ENCODE measurements at places on chromosomes 5 and 9. TPM values are rescaled to one million over a fixed set of nuclear protein-coding genes. Genes with fewer than 3 reads are reported as not detected.

GOLPH3 gene
- total RNA-seq, result 110 TPM

CD180 gene
- total RNA-seq, result not detected

PCBD2 gene
- 9.0 TPM for total RNA-seq

PLCXD3 gene
- under 0.01 TPM for total RNA-seq

GABRP gene
- 0.35 TPM for total RNA-seq

SLC25A2 gene
- total RNA-seq, result 1.0 TPM

GRCh38 chr5:18000744-18001143 is 366.5 kb downstream of the TAF11L14 start:
- no peak for DNase-seq

DNA sequence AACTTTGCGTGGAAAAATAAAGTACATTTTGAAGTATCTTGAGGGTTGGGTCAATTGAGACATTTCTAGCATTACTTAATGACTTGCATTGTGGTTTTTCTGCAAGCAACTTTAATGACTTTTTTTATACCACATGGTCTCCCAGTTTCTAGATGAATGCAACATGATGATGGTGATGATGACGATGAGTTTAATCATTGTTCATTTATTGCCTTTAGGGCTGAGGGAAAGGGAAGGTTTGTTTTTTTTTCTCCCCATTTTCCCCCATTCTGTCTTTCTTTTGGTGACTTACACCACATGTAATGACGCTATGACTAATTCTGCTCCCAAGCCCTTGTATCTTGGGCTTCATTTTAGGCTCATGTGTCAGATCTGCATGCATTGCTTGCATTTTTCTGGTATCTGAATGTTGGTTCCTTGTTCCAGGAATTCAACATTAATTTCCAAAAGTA is 57.7 kb upstream of the NXNL2 start:
- DNase-seq, result peak; percentile 100

DNA sequence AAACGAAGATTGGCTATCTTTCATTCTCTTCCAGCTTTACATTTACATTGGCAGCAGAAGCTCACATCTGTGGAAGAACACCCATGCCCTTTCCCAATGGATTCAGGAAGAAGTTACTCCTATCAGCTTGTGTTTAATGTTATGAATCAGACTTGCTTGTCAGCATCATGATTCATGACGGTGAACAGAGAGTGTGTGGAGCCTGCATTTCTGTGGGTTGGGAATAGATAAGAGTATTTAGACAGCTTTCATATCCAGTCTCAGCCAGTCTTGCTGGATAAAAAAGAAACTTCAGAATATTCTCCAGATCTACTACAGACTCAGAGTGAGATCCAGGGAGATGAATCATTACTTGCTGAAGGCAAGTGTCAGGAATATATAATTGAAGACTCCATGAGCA is 812.9 kb upstream of the ZNF608 start:
- peak; percentile 80 for DNase-seq

GRCh38 chr5:161311965-161312364 is 234.6 kb downstream of the GABRB2 start:
- peak; percentile 6 for DNase-seq

- no peak for DNase-seq
Measured at GRCh38 chr9:134146774-134147493, 11.1 kb downstream of the WDR5 start.

DNA sequence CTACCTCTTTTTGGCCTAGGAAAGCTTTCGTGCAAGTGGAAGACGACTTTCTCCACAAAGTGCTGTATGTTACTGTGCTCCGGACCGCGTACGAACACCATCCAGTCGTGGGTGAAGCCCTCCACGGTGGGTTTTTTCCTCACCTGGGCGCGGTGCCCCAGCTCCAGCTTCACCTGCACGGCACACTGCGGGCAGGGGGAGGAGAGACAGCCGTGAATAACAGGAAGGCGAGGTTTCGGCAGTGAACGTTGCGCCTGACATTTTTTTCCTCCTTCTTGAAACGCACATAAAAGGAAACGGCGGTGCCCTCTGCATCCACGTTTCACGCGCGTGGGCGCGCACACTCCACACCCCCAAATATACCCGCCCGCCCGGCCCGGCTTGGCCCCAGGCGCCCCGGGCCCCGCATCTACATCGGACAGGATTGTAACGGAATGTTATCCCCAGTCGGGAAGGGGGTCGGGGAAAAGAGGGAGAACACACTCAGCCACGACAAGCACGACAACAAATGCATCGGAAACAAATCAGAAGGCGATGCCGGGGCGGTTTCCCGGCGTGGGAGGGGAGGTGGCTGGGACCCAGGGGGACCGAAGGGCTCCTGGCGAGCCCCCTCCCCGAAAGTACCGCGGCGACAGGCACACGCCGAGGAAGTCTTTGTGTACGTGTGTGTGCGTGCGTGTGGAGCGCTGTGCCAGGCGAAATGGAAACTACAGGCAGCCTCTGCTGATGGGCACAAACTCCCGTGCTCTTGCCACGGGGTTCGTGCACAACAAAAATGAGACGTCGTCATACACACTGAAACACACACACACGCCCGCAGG is 1.4 kb downstream of the MLLT3 start:
- DNase-seq, result no peak

DNA sequence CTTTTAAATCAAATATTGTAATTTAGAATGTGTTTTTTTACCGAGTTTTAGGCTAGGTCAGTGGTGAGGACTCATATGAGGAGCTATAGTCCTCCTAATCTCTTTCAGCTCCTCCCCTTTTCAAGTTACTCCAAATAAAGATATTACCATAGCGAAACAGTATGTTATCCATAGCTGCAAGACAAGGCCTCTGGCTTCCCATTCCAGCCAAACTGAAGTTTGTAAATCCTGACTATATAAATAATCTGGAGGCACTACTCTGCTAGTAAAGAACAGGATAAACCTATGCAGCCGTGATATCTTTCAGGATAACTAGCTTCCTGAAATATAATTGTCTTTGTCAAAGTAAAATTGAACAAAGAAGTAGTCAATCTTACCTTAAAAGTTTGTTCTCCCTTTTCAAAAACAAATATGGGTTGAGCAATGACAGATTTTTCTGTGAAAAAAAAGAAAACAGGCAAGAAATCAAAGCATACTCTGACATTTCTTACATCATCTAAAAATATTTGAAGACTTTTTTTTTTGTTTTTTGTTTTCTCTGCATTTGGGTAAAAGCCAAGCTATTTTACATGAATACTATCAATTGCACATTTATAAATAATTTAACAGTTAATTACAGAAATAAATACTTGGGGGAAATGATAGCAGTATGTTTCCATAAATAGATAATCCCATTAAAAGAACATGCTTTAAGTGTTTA is 29.3 kb upstream of the NADK2 start:
- DNase-seq, result no peak

DNA sequence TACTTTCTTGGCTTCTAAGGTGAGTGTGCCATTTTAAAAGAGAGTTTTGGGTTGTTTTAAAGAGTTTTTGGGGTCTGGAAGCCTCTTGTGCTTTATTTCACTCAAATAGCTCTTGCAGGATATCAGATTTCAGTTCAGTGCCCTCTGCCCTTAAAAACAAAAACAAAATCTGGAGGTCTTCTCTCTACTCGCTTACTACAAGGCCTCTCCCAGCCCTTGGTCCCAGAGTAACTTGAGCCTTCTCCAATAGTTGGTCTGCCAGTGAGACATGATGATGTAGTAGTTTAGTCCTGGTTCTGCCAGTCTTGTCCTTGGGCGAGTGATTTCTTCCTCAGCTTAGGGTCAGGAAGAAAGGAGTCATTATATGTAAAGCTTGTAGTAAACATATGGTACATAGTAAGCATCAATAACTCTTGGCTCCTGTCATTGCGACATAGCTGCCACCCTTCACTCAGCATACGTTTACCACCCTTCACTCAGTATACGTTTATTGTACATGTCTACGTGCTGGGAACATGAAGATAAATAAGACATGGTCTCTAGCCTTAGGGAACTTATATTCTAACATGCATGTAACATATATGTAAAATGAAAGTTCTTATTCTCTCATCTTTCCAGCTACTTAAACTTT is 147.6 kb downstream of the MAN2A1 start:
- DNase-seq, result no peak

DNA sequence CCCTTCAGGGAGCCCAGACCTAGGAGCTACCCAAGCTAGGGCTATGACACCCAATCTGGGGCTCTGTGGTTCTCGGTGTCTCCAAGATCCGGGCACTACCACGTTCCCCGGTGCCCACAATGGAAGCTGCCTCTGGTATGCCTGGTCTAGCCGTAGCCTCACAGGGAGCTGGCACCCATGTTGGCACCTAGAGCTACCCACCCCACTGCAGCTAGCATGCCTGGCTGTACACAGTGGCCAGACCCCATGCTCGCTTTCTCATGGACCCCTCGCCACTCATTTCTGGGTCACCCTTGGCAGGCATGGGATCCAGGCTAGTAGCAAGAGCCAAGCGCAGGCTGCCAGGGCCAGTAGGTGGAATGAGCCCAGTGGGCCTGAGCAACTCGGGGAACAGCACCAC is 109.0 kb downstream of the CYLC2 start:
- DNase-seq, result no peak

DNA sequence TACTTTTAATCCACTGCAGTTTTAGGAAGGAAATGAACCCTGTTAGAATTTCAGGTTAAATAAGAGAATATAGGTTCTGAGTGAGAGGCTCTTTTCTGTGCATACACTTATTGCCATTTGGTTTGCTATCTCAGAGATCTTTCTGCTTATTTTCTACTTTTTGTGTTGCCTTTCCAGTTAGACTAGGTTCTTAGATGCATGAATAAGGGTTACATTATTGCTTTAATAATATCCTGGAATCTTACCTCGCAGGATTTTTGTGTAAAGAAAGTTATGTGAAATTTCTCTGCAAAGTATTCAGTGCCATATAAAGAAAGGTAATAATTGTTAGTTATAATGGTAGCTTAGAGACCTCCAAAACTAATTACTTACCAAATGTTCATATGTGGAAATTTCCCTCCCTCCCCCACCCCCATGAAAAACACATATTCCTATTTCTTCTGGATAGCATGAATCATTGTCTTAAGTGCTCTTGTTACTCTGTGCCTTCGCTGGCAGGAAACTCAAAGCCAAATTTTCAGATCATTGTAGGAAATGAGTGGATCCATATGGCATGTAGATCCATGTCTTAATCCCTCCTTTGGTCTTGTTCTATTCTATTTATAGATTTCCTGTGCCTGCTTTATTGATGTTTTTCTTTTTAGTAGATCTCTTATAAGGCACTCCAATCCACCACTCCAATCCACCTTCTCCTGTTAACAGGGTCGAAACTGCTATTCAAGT is 2.7 kb upstream of the APBA1 start:
- DNase-seq, result no peak

- DNase-seq, result peak; percentile 68
Measured at GRCh38 chr9:118271936-118272335, 567.7 kb downstream of the TLR4 start.

DNA sequence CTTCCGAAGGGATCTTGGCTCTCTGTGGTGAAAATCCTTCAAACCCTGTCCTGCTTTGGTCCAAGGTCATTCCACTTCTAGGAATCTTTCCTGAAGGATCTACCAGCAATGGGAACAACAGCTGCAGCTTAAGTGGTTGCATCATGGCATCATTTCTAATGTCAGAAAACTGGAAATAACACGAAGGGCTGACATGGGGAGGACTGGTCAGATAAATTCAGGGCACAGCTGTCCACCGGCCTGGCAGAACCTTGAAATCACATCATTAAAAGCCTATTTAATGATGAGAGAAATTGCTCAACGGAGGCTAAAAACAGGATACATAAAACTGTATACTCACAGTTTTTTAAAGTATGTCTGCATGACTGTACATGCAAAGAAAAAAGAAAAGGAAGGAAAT is 28.3 kb downstream of the OLFML2A start:
- no peak for DNase-seq

- DNase-seq, result no peak
Measured at GRCh38 chr9:105330755-105331154, 86.3 kb downstream of the SLC44A1 start.

DNA sequence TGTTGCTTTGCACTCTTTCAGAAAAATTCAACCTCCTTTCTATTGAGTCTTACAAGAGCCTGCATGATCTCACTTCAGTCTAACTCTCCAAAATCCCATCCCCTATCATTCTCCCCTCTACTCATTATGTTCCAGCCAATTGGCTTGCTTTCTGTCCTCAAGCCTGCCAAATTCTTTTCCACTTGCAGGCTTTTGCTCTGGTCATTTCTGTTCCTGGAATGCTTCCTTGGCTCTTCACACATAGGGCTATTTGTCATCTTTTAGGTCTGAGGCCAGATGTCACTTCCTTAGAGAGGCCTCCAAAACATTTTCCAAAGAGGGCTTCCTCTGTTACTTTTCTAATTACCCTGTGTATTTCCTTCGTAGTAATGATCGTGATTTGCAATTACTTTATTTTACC is 11.8 kb upstream of the CHD1 start:
- no peak for DNase-seq

DNA sequence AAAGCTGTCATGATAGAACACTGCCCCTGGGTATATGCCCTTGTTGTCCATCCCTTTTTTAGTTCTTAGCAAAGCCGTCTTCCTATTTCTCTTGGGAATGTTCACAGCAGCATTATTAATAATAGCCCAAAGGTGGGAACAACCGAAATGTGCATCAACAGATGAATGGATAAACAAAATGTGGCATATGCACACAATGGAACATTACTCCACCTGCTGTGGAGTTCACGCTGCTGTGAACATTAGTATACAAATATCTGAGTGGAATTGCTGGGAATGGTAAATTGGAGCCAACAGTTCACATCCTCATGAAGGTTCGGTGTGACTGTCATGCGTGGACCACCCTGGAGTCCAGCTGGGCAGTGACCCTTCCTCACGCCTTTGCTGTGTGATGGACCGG is 36.5 kb upstream of the NUTM2G start:
- no peak for DNase-seq

DNA sequence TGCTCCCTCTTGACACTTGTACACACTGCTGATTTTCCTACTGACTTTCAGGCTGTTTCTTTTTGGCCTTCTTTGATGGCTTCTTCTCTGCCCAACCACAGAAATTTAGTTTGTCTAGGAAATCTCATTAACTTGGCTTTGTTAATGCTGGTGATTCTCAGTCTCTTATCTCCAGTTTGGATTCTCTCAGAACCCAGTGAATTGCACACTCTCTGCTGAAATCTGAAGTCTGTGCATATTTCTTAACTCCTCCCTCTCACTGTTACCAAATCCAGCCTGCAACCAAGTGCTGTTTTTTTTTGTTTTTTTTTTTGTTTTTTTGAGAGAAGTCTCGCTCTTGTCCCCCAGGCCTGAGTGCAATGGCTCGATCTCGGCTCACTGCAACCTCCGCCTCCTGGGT is 117.2 kb downstream of the CDC42SE2 start:
- no peak for DNase-seq

DNA sequence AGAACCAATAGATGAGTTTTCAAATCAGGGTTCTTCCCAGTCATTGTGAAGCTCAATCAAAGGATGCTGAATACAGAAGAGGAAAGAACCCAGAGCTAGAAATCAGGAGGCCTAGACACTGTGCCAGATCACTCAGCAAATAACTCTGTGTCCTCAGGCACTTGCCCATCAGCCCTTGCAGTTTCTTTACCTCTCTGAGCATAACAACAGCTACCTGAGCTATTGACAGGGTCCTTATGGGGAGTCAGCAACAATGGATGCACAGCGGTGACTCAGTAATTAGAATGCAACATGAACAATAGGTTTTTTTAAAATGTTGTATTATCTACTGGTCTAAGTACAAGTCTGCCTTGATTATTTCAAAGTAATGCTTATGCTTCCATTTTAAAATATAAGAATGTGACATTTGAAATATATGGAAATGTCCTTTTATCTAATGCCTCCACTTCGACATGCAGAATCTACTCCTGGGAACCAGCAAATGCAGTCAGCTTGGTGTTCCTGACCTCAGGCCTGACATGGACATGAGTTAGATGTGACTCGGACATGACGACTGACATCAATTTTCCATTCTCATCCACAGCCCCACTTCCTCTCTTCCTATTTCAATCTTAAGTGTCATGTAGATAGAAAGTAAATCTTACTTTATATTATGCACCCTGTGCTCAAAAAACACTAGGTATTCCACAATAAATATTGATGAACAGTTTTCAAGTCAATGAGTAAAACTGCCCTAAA is 155.0 kb downstream of the TLE1 start:
- DNase-seq, result no peak
